ENCODE measurements at places on chromosomes 5 and 9.

- ATAC-seq: no peak
These were observed 29.6 kb downstream of the RC3H2 start for GRCh38 chr9:122875523-122875922.

DNA sequence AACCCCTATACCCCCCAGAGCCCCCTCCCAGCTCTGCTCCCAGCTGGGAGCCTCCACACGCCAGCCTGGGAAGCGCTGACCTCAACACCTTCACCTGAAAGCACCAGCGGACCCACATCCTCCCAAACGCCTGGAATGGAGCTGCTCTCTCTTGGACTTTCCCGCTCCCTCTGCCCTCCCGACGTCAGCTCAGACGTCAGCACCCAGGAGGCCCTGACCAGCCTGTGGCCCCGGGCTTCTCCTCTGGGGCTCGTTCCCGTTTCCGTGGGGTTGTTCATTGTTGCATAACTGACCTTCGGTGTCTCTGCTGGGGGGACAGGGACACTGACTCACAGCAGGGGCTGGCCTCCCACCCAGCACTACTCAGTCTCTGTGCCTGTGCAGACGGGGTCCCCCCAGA is 35.0 kb upstream of the SLC6A3 start:
- ATAC-seq: no peak

GRCh38 chr5:118789366-118789765 is 199.0 kb downstream of the DTWD2 start:
- ATAC-seq: no peak

DNA sequence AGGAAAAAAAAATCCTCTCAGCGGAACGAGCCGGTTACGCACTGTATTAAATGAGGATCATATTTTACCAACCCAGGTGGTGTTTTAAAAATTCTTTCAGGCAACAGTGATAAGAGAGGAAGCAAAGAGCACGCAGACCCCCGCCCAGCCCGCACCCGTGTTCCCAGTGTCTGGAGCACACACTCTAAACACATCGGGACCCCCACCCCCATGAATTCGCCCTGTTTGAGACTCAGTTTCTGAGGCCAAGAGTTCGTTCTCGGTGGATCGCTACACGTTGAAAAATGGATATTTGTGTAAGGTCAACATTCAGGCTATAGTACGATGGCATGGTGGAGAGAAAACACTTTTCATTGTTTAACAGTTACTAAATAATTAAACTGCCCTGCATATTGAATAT is 196.3 kb downstream of the MEF2C start:
- ATAC-seq: no peak

DNA sequence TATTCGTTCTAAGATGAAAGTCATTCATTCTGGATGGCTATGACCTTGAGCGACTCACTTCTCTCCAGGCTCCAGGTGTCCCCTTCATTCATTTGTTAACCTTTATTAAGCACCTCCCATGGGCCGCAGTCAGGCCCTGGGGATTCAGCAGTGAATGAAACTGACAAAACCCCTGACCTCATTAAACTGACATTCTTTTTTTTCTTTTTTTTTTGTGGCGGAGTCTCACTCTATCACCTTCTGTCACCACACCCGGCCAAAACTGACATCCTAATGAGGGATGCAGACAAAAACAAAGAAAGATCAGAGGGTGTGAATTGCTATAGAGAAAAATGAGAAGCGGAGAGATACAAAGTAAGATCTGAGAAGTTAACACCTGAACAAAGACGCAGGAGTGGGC is 16.5 kb upstream of the ODF2 start:
- no peak for ATAC-seq

- ATAC-seq: no peak
These were observed 171.7 kb downstream of the FGF1 start for GRCh38 chr5:142514196-142514595.

GRCh38 chr5:172904643-172905345 is 54.4 kb upstream of the RPL26L1 start:
- peak; percentile 7 for ATAC-seq

- ATAC-seq: peak; percentile 62
These were observed 1.9 kb upstream of the SQSTM1 start for GRCh38 chr5:179818746-179819295.

GRCh38 chr5:28110781-28111180 is 1072.4 kb upstream of the CDH9 start:
- no peak for ATAC-seq

GRCh38 chr5:169063316-169063953 is 237.5 kb downstream of the SLIT3 start:
- no peak for ATAC-seq

GRCh38 chr5:83509540-83509939 is 38.0 kb downstream of the VCAN start:
- ATAC-seq: peak; percentile 38

DNA sequence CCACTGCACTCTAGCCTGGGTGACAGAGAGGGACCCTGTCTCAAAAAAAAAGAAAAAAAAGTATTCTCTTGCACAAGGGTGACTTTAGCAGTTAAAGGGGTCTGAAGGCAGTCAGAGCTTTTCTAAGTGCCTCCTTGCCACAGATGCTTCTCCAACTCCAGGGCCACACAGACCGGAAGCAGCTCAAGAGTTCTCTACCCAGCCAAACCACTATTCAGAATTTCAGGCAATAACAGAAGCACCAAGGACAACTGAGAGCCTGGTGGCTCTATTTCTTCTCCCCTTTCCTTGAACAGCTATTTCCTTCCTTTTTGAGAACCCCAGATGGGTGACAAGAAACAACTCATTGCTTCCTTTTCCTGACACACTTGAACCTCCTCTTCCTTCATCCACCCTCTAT is 2.2 kb downstream of the FAM219A start:
- ATAC-seq: no peak

- ATAC-seq: no peak
These were observed 67.5 kb downstream of the TLE1 start for GRCh38 chr9:81621785-81622259.

- ATAC-seq: no peak
These were observed 273.5 kb upstream of the PCSK5 start for GRCh38 chr9:75616841-75617566.

GRCh38 chr9:116701940-116702642 is 15.0 kb downstream of the TRIM32 start:
- no peak for ATAC-seq

DNA sequence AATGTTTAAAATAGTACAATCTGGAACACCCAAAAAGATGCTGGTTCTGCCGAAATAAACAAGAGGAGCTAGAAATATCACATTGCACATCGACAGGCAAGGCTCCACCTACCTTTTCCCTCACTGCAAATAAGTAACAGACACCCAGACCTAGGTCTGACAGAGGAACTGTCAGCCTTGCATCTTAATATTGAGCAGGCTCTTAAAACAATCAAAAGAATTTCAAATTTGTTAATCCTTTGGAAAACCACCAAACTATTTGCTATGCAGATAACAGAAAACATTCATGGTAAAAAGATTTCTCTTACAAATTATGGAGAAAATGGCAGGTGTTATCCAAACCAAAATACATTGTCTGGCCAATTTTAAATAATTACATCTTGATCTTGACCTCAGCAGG is 71.3 kb downstream of the FRMD3 start:
- ATAC-seq: peak; percentile 90

- no peak for ATAC-seq
These were observed 64.7 kb downstream of the RXRA start for GRCh38 chr9:134390947-134391318.

- no peak for ATAC-seq
These were observed 11.7 kb downstream of the ZNF462 start for GRCh38 chr9:106874652-106875051.

GRCh38 chr5:54206580-54207229 is 103.7 kb downstream of the ARL15 start:
- no peak for ATAC-seq

- ATAC-seq: no peak
These were observed 139.7 kb upstream of the PCA3 start for GRCh38 chr9:76624391-76625048.

- no peak for ATAC-seq
These were observed 1.0 kb downstream of the SMIM3 start for GRCh38 chr5:150779397-150780186.

DNA sequence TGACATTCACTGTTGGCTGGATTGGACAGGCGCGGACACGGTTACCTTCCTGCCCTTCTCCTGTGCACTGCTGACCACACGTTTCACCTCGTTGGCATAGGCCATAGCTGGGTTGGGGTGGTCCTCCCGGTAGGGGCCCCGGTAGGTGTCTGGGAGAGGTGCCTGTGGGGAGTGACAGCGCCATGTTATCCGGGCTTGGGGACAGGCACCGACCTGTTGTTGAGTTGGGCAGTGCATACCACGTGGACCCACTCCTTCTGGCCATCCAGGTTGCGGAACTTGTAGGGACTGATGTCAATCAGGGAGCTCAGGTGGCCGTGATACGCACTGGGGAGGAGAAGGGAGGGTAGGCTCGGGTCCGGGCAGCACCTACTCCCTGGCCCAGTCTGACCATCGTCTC is 8.2 kb downstream of the PHYKPL start:
- ATAC-seq: no peak

GRCh38 chr5:170070556-170071412 is 34.9 kb upstream of the FOXI1 start:
- ATAC-seq: peak; percentile 73

- peak; percentile 92 for ATAC-seq
These were observed 80.5 kb downstream of the PAPPA start for GRCh38 chr9:116234081-116234480.

DNA sequence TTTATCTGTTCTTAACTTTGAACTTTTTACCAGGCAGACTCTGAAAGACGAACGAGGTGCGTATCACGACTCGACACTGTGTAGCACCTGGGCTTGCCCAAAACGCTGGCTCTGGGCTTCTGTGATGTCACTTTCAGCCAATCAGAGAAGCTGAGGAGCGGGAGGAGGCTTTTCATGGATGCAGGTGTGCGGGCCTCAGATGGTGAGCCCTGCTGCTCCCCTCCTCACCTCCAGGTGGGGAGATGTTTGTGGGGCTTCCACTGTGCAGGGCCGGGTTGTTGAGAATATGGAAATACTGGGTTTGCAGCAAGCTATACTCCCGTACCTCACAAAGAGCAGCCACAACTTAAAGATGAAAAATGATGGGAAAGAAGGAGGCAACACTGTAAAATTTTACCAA is 246.3 kb downstream of the IRX2 start:
- no peak for ATAC-seq

- no peak for ATAC-seq
These were observed 480.0 kb downstream of the NR2F1-AS1 start for GRCh38 chr5:93100976-93101375.

DNA sequence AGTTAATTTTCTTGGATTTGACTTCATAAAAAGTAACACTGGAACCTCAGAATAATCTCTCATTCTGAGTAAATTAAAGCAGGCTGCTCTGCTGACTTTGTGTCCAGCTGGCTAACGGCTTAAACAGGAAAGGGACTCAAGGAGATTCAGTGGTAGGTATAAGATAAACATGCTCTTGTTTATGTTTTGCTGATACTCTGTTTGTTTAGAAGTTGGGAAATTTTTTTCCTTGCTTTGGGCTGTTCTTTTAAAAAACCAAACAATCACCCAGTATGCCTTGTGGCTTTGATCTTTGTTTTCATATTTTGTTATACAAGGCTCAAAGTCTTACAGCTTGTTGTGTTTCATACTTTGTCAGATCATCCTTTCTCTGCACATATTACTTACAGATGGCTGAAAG is 237.6 kb upstream of the RIOK2 start:
- ATAC-seq: no peak

GRCh38 chr9:2655411-2655901 is 33.9 kb downstream of the VLDLR start:
- peak; percentile 94 for ATAC-seq

GRCh38 chr5:75306746-75307145 is 30.3 kb upstream of the HMGCR start:
- no peak for ATAC-seq

DNA sequence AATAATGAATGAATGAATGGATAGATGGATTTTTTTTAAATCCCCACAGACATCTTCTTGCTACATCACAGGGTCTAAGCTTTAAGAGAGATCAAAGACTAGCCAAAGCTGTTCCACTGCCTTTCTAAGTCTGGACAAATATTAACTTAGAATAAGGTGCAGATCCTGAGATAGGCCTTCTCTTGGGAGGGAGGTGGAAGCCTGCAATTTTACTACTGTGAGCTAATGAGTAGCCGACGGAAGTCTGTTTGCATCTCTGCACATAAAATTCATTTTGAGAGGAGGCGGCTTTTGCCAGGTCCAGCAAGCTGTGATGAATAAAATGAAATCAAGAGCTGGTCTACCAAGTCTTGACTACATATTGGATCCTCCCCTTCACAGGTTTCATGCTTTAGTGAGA is 484.9 kb downstream of the TMEM38B start:
- ATAC-seq: no peak

- ATAC-seq: no peak
These were observed 7.2 kb downstream of the STARD4 start for GRCh38 chr5:111505096-111505495.

GRCh38 chr5:149271195-149271715 is 404 bp upstream of the AFAP1L1 start:
- no peak for ATAC-seq

DNA sequence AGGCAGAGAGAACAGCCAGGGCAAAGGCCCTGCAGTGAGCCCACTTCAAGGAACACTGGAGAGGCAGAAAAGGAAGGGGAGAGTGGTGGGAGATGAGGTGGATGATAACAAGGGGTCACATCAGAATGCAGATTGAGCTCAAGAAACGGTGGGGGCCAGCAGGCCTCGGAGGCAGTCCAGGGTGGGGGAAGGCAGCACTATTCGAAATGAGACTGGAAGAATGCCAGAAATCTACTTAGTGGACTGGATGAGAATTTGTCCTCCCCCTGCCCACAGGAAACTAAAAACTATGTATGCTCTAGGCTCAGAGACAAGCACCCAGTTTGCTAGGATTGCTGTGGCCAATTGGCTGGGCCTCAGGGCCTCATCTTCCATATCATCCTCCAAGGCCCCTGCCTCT is 148.7 kb downstream of the ADAMTS12 start:
- ATAC-seq: no peak

DNA sequence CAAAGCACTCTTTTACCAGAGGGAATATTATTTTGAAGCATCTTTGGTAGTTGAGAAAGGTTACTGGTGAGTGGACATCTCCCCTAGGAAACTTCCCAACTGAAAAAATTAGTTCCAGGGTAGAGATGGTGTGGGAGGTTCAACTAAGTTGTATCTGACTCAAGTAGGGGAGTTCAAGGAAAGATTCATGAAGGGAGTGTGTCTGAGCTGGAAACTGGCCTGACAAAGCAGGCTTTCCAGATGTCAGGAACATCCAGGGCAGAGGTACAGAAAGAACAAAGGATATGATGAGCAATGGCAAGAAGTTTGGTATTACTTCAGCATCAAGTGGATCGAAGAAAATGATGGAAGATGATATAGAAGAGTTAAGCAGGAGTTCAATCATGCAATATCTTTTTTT is 458.0 kb upstream of the RIOK2 start:
- ATAC-seq: no peak

- ATAC-seq: no peak
These were observed 177.0 kb upstream of the GRIN3A start for GRCh38 chr9:101915482-101915881.

GRCh38 chr5:55345327-55345726 is 37.5 kb downstream of the MTREX start:
- no peak for ATAC-seq

DNA sequence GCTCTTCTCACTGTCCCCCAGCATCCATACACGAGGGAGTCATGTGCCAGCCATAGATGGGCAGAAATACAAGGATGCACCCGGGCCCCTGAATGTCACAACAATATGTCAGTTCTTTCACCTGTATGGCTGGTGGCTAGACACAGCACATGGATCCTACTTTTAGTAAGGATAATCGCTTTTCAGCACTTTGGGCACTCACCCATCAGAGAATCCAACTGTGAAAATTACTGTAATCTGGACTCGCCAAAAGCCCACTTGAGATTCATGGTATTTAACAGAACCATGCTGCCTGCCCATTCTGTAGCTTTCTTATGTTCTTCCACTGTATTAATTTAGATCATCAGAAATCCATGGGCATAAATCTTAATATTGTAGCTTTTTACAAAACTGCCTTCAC is 124.8 kb downstream of the FRMD3 start:
- no peak for ATAC-seq

All from SK-N-SH treated with all-trans-retinoic acid at 6 μM for 48 hours (cell line).